ENCODE measurements at places on chromosomes 1 and 21. TPM values are rescaled to one million over a fixed set of nuclear protein-coding genes. Genes with fewer than 3 reads are reported as not detected.

- DNase-seq = no peak
Measured at GRCh38 chr1:69992594-69992993, 212.8 kb downstream of the LRRC40 start.

- DNase-seq = no peak
Measured at GRCh38 chr21:34984356-34985058, 64.6 kb downstream of the RUNX1 start.

DNA sequence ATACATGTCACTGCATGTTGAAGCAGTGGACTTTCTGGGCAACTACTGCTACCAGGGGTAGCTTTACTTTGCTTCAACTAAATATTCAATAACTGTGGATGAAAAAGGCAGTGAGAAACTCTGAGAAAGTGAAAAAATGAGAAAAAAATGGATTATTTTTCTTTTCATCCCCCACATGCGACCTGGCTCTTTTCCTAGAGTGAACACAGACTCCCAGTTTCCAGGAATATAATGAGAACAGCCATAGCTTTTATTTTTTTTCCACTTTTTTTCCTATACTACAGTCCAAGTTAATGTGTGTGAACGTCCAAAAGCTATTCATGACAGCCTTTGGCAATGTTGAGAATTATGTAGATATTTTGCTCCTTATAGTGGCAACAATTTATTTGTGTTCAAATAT lies 230.4 kb downstream of the DNM3 start:
- no peak for DNase-seq

DNA sequence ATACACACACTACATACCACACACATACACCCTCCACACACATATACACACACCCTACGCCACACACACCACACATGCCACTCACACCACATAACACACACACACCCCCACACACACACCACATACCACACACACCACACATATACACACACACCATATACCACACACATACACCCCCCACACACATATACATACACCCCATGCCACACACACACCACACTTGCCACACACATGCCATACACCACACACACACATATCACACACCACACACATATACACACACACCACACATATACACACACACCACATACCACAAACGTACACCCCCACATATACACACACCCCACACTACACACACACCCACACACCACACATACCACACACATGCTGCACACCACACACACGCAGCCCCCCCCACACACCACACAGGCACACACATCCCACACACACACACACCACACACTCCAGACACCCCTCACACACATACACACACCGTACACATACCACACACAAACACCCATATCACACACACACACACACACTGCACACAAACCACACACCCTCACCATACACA lies 76.7 kb upstream of the TMPRSS2 start:
- DNase-seq = no peak

DNA sequence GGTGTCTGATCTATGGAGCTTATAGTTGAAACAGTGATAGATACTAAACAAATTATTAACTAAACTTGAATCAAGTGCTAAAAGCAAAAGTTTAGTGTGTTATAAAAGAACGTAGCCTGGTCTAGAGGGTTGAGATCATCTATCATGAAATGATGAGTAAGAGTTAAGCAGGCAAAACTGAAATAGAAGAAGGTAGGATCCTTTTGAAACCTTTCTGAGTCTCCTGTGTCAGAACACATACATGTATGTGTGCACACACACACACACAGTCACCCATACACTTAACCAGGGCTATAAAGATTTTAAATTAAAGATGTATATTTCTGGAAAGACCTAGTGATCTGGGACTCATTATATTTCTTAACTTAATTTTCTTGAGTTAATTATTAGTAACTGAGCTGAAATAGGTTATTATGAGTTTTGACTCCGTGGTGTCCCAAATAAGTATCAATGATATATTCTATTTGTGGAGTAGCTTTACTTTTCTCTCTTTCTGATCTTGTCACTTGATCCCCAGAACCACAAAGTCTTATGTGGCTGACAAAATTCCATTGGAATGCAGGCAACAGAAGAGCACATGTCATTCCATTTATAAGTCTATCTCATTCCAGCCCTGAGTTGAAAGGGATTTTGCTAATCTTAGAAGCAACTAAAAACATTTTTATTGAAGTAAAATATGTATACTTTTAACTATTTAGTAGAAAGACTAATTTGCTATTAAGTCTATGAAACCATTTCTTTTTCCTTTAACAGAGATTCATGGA lies 70.7 kb downstream of the PRRX1 start:
- DNase-seq = no peak

DNA sequence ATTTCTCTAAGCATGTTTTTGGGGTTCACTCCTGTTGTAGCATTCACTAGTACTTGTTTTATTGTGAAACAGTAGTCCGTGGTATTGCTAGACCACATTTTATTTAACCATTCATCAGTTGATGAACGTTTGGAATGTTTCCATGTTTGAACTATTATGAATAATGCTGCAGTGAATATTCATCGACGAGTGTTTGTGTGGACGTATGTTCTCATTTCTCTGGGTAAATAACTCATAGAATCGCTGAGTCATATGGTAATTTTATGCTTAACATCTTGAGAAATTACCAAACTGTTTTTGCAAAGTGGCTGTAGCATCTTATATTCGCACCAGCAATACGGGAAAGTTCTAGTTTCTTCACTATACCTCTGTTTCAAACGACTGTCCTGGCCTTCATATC lies 28.0 kb upstream of the KAZN start:
- no peak for DNase-seq

- no peak for DNase-seq
Measured at GRCh38 chr1:150874455-150875196, 1.8 kb downstream of the ARNT start.

DNA sequence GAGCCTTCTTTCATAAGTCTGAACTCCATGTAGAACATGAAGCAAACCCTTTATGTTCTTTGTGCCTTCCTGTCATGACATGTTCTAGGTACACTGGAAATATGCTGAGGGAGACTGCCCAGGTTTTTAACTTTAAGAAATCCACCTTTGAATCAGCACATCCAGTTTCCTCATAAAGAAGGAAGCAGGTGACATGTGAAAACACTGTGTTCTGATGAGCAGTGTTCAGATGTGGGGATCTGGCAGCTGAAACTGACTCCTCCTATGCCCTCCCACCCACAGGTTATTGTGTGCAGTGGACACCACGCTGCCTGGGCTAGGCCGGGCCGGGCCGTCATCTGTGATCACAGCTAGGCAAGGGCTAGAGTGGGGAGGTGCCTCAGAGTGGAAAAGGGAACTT lies 51.1 kb downstream of the CNN3 start:
- no peak for DNase-seq

- no peak for DNase-seq
Measured at GRCh38 chr1:154774175-154774855, 95.8 kb downstream of the KCNN3 start.

OR2T3 gene
- total RNA-seq = not detected

Data from activated CD8-positive, alpha-beta T cell treated with anti-CD3 and anti-CD28 coated beads for 36 hours (primary cell).